Activated CD4-positive, alpha-beta T cell treated with anti-CD3 and anti-CD28 coated beads, Interleukin-10, Interleukin-2, amounts not matched to agents 100 ng/mL and 50 ng/mL, durations not matched to agents 16 hours and 8 hours (primary cell): ENCODE measurements at places on chromosomes 13 and 19.

DNA sequence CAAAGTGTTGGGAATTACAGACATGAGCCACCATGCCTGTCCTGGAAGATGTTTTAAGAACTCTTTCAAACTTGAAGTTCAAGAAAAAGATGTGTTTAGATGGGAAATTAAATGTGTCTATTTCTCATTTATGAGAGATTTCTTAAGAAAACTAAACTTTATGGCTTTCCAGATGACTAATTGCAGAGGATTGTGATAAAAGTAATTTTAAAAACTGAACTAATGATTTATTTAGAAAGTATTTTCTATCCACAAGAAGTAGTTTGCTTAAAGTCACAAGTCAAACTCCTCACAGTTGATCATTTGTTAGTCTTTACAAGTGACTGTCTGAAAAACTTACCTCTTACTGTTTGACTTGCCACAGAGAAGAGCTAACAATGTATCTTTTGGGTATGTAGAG lies 89.6 kb upstream of the SPRY2 start:
- DNase-seq = no peak

DNA sequence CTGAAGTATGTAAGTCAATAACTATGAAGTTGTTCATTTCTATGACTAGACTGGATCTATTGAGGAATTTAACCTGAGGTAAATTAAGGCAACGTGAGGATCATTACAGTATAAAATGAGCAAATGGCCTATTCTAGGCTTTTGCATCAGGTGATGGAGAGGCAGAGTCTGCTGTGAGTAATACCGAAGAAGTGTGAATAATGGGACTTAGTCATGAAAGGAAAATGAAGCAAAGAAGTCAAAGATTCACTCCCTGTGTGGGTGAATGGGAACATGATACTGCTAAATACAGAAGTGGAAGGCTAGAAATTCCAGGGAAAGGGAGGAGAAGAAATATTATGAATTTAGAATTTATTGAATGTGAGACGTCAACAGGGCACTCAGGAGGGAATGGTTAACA lies 774.1 kb downstream of the LIG4 start:
- DNase-seq = no peak

DNA sequence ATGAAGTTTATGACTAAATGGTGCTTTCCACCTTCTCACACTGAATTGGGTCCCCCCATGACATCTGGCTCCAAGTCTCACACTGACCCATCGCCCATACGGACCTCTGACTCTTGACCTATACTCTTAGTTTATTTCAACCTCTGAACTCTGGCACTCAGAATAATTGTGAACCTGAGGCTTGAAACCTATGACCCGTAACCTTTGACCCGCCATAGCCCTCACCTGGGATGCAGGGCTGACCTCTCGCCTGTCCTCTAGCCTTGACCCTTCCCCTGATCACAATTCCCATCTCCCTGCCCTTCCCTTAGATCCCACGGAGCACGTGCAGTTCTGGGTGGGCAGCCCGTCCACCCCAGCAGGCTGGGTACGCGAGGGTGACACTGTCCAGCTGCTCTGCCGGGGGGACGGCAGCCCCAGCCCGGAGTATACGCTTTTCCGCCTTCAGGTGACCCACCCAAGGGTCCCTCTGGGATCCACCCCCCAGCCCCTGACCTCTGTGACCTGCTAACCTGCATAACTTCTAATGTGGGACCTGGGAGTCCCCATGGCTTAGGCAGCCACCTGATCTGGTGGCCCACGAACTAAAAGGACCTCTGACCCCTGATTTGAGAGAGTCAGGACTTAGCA lies 5.1 kb downstream of the BCAM start:
- DNase-seq = no peak

DNA sequence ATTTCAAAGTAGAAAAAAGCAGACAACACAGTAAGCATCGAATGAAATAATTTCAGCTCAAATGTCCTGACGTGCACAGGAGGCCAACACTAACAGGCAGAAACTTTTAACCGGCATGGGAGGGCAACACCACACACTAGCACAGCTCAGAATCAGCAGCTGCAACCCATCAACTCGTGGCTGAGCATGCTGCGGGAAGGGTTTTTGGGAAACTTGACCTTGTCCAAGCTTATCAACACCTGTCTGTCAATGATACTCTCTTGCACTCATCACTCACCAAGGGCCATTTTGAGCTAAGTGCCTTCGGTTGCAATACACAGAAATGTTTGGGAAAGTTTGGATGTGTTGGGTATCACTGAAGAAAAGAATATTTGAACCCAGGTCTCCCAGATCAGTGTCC lies 483.7 kb downstream of the TSHZ3 start:
- no peak for DNase-seq

GRCh38 chr19:29259153-29259552 lies 46.2 kb upstream of the UQCRFS1 start:
- no peak for DNase-seq

GRCh38 chr13:105112561-105112960 lies 1422.9 kb downstream of the EFNB2 start:
- DNase-seq = no peak
